CD4-positive, CD25-positive, alpha-beta regulatory T cell (primary cell): ENCODE measurements at places on chromosomes 2 and 18. TPM values are rescaled to one million over a fixed set of nuclear protein-coding genes. Genes with fewer than 3 reads are reported as not detected.

Gene AQP12A
- polyA plus RNA-seq: not detected

Gene TRABD2A
- 41.2 TPM for polyA plus RNA-seq

Gene KCNG2
- polyA plus RNA-seq: not detected

Gene RUFY4
- polyA plus RNA-seq: not detected

- no peak for DNase-seq
Measured at GRCh38 chr18:26635466-26635865, 87.1 kb upstream of the KCTD1 start.

DNA sequence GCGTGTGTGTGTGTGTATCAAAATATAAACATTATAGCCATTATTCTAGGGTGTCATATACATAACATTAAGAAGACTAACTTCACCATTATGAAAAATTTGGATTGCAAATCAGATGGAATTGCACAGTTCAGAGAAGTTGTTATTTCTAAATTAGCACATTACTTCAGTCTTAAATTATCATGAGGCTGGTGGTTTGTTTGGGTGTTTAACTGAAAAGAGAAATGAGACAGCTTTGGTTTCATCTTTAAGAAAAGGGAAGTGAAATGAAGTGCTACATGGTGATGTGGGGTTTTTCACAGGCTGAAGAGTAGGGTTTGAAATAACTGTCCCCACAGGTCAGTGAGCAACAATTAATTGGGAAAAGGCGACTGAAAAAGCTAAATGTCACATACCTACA, 161.2 kb upstream of the XIRP2 start:
- no peak for DNase-seq

GRCh38 chr18:9519399-9519798, 44.1 kb downstream of the RALBP1 start:
- no peak for DNase-seq

DNA sequence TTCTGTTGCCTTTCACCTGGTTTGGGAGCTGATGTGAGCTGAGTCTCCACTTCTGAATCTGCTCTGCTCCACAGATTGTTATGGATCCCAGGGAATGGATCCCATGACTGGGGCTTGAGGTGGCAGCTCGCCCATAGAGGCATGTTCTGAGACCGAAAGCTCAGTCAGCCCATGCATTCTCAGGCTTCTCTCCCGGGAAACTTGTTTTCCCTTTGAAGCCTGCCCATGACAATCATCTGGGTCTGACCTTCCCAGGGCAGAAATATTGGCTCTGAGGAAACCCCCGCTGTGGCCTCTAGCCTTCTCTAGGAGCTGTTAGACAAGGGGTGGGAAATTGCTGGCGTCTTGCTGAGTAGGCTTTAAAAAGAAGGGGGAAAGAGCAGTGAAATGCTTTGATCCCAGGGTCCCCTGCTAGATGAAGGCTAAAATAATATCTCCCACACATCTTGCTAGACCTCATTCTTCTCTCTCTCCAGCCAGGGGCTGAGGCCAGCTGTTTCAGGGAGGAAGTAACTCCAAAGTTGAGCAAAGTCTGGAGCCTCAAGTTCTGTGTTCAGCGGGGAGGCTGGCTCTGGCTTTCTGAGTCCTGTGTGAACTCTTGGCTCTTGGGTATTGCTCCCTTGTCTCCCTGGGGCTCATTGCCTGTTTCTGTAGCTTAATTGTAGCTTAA, 2.0 kb downstream of the VAMP8 start:
- no peak for DNase-seq

- DNase-seq: no peak
Measured at GRCh38 chr18:5969989-5970403, 74.7 kb upstream of the TMEM200C start.

DNA sequence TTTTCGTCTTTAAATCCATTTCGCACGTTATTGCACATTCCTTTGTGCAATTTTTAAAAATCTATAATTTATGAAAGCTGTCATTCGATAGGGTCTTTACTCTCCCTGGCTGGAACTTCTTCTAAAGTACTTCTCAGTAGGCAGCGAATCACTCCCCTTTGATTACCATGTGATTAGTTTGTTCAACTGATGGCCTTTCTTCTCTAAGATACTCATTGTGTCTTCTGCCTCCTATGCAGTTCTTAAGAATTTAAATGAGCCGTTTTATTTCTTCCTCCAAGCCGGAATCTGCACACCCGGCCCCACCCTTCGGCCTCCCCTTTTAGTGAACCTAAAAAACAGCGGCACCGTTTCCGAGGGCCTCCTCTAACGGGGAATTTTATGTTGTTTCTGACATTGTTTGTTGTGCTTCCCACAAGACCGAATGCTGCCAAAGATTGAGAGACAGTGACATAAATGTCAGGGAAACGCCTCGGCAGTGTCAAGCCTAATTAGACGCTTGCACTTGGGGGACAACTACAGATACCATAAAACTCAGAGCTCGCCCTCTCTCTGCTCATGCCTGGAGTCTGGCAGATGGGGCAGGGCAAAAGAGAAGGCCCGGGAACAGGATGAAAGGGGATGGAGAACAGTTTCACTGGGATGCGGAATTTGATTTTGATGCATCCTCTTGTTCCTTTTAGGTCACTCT, 255.3 kb downstream of the BCL11A start:
- no peak for DNase-seq
